ENCODE measurements at places on chromosomes 4 and X.

GRCh38 chr4:5399790-5400421, 308.5 kb downstream of the EVC2 start:
- DNase-seq = no peak

DNA sequence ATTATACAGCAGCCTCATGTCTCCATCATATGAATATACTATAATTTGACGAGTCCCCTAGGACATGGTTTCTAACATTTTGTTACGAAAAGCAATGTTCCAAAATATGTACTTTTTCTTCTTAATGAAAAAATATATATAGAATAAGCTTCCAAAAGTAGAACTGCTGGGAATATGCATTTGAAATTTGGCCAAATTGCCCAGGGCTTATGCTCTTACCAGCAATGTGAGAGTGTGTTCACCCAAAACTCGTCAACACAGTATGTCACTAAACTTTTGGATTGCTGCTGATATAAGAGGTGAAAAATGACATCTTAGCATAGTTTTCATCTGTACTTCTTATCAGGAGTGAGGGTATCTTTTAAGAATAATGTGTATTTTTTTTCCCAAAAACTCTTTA, 64.6 kb upstream of the STIM2 start:
- no peak for DNase-seq

GRCh38 chr4:118398226-118399090, 45.7 kb upstream of the PRSS12 start:
- DNase-seq = no peak

DNA sequence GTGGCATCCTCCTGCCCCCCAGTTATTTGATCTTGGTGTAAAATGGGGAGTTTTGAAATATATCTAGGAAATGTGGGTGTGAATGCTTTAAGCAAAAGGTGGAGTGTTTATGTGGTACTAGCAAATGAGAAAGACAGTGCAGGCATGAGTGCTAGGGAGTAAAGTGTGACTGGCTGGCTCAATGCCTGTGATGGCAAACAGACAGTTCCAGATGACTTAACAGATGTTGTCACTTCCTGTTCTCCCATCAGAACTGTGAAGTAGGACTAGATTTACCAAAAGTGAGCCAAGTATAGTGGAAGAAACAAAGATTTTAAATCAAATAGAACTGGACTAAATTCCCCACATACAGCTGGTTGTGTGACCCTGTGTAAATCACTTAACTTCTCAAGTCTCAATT, 8.4 kb upstream of the AMOT start:
- DNase-seq = no peak

GRCh38 chrX:13794417-13794816, 22.5 kb downstream of the GPM6B start:
- no peak for DNase-seq

- no peak for DNase-seq
Measured at GRCh38 chr4:76736414-76736813, 161.5 kb downstream of the SOWAHB start.

GRCh38 chrX:105876658-105877057, 54.3 kb downstream of the NRK start:
- DNase-seq = no peak

- DNase-seq = no peak
Measured at GRCh38 chr4:165006456-165006855, 25.3 kb upstream of the TRIM60 start.

DNA sequence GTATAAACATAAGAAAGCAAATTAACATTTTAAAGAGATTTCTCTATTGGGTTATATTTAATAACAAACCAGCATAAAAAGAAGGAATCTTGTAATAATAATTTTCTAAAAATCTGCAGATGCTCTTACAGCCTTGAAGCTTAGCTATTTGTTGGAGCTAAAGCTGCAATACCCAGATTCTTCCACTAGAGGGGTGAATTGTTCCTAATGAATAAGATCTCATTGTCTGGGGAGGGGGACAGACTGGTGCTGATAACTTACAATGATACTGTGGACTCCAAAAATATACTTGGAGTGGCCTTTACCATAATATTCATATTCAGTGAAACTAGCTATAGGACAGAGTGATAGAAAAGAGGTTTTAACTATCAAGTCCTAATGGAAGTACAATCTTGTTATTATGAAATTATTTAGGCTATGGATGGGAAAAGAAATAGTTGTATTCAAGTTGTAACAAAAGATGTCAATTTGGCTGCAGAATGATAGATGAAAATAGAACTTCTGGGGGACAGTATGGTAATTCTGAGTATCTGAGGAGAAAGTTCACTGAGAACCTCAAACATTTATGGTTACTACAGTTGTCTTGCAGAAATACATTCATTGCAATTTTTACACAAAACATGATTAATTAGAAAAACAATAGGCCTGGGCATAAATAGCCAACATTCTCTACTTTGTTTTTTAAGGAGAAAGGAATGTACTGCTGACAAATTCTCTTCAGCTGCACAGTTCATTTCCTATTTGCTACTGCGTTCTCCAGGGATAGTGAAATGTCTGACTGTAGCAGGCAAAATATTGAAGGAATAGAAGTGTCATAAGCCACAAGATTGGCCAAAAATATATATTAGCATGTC, 443.3 kb downstream of the GBA3 start:
- no peak for DNase-seq

GRCh38 chrX:39310891-39311290, 509.6 kb downstream of the MID1IP1 start:
- DNase-seq = no peak

GRCh38 chrX:27966955-27967354, 14.3 kb downstream of the DCAF8L1 start:
- no peak for DNase-seq

DNA sequence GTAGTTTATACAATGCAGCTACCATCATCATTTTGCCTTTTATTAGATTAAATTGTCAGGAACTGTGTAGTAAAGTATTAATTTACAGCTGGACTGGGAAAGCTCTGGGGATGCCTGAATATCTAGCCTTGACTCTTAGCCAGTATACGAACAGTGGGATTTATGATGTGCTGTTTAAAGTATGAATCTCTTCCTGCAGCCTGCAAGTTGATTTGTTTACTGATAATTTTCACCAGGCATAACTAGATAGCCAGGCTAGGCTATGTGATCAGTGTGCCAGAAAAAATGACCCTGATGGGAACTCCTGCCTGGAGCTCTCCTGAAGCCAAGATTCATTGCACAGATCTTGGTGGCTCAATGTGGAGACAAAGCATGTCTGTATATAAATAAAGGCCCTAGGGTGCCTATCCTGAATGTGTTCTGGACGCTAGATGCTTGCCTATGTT, 119.2 kb downstream of the SCLT1 start:
- DNase-seq = no peak

GRCh38 chr4:52425751-52426326, 233.3 kb downstream of the USP46 start:
- no peak for DNase-seq

DNA sequence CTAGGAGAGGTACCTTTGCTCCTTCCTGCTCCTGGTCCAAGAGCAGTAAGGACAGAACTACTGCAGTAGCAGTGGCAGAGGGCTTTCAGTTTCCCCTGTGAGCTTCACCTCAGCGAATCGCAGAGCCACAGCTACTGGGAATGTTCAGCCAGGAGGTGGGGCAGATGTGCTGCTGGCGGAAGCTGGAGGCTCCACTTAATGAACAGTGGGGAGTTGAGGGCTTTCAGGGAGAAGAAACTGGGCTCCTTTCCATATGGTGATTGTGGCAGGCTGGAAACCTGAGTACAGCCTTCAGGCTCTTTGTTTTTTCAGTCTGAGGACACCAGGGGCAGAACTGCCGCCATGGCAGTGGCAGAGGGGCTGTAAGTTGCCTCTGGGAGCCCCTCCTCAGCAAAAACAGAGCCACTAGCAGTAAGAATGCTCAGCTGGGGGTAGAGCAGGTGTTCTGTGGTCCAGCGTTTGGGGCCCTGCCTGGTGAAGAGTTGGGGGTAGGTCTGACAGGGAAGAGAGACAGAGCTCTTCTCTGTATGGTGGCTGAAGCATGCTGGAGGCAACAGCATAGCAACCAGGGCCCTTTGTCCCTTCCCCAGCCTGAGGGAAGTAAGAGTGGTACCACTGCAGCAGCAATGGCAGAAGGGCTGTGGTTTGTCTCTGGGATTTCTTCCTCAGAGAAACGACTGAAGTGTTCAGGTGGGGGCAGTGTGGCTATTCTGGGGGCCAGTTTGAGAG, 106.0 kb upstream of the GRXCR1 start:
- DNase-seq = no peak

- DNase-seq = no peak
Measured at GRCh38 chr4:181911420-181911819, 331.8 kb upstream of the TENM3 start.

DNA sequence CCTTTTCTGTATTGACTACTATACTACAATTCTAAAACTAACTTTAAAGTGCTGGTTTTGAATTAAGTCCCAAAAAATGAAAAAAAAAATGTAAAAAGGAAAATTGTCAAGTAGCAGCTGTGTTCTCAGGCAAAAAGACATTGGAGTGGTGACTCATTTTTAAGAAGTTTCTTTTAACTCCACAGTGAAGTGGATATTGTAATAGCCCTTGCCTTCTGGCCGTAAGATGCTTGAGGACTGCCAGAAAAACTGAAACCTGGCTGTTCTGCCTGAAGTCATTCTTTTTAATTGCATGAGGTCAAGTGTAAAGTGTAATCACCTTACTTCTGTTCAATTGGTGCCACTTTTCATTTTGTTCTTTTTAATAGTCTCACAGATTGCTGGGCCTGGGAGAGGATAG, 28.9 kb downstream of the SPANXD start:
- DNase-seq = no peak

- DNase-seq = no peak
Measured at GRCh38 chr4:184510401-184510800, 36.1 kb upstream of the IRF2 start.

DNA sequence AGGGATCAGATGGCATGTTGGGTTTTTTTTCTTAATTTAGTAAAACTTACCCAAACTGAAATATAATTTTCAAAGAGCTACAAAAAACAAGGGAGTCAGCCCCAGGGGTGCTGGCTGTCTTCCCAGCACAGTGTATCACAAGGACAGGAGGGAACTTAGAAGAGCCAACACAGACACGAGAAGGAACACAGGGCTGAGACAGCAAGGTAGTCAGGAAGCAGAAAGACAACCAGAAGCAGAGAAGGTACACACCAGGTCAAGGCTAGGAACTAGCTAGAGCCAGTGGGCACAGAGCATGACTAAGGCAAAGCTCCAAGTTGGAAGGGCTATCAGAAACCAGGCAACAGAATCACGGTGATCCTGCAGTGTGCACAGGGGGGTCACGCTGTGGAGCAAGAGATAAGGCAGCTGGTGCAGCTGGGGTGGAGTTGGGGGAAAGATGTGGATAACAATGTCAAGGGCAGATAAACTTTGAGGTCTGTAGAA, 168.7 kb downstream of the NR3C2 start:
- DNase-seq = no peak

DNA sequence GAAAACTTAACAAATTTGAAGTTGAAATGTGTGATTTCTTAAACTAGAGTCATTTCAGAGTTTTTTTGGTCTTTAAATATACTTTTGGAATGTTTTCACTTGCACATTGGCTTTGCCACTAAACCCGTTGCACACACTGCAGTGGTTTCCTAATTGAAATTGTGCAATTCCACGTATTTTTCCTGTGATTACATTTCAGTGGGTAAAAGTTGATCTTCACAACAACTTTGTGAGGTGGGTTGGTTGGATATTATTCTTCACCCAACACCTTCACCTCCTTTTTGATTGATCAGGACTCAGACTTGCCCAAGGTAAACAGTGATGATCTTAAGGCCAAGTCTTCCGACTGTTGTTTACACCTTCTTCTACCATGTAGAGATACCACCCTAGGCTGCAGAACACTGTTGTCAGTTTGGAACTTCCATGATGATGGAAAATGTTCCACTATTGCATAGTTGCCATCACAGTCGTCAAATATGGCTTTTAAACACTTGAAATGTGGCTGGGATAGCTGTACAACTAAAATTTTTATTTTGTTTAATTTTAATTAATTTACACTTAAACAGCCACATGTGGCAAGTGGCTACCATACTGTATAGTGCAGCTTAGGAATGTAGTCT, 13.7 kb downstream of the SEPTIN11 start:
- DNase-seq = no peak

DNA sequence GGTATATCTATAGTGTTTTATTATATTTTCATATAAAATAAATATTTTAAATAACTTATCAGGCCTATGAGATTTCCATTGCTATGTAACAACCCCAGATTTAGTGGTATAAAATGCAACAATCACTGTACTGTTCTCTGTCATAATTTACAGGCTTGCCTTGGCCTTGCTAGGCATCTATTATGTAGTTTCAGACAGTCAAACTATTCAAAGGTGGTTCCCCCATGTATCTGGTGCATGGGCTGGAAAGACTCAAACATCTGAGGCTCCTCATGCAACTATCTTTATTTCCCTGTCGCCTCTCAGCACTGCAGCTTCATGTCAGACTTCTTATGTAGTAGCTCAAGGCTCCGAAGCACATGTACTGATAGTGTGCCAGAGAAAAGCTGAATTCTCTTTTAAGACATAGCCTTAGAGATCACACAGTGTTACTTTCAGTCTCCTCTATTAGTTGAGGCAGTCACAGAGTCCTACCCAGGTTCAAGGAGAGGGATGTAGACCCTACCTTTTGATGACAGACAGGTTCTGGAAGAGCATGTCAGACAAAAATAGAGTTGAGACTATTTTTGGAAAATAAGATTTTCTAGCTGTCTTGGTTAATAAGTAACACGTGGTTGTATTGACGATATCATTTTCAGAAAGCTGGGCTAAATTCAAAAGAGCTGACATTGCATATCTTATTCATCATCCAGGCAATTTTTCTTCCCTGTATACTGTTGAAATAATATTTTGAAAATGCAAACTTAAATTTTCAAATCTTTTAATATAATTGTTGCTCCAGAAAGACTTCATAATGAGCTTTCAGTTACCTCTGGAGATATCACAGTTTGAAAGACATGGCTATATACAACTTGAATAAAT, 19.4 kb downstream of the MTTP start:
- DNase-seq = no peak

GRCh38 chr4:89561048-89561447, 253.4 kb upstream of the GPRIN3 start:
- DNase-seq = no peak

DNA sequence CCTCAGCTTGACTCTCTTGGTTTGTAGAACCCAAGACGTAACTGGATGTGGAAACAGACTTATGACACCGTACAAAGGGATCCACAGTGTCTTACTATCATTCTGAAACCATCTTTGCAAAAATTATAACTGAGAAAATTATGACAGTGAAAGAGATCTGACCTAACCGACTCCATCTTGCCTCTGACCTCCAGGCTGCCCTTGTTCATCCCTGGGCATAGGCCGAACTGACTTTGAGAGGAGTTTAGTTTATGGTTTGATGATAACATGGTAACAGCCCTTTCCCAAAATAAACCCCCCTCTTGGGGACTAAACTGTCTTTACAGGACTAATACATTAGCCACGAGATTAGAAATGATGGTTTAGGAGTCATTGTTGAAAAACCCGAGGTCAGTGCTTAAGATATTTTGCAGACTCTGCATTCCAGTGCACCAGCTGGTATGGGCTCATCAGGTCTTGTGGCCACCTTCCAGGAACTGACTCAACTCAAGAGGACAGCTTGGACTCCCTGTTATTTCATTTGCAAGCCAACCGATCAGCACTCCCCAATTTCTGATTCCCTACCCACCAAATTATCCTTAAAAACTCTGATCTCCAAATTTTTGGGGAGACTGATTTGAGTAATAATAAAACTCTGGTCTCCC, 49.6 kb downstream of the CASP3 start:
- no peak for DNase-seq

GRCh38 chrX:151042842-151043241, 59.7 kb downstream of the HMGB3 start:
- DNase-seq = no peak

Measured in left colon (tissue), 2 donors.